AG08395 (cell line): ENCODE measurements at places on chromosomes 3 and 15.
A peak's percentile ranks its signal among the peaks of the same experiment; 100 is the strongest.

GRCh38 chr15:79455361-79455760, 23.2 kb downstream of the MINAR1 start:
- no peak for DNase-seq

GRCh38 chr3:177377166-177377565, 179.9 kb upstream of the TBL1XR1 start:
- DNase-seq, result no peak

- peak; percentile 60 for DNase-seq
Measured at GRCh38 chr15:85094685-85095084, 113.0 kb downstream of the PDE8A start.

- DNase-seq, result peak; percentile 84
Measured at GRCh38 chr3:4656059-4656458, 162.9 kb downstream of the ITPR1 start.
